ENCODE measurements at places on chromosomes 6 and 20.

DNA sequence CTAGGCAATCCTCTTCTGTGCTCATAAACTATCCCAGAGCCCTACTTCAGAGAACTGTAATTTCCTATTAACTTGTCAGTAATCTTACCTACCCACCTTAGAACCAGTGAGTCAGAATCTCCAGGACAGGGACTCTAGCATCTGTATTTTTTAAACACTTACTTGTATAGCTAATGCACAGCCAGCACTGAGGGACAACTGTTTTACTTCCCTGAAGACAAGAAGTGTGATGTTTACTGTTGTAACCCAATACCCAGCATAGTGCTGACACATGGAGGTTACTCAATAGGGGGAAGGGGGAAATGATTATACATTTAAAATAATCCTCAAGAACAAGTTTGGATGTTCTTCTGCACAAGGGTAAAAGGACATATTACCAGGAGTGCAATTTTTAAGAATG lies 130.8 kb downstream of the BTBD9 start:
- no peak for DNase-seq

- no peak for DNase-seq
Observed at GRCh38 chr20:58898629-58899408, 46.3 kb downstream of the GNAS start.

DNA sequence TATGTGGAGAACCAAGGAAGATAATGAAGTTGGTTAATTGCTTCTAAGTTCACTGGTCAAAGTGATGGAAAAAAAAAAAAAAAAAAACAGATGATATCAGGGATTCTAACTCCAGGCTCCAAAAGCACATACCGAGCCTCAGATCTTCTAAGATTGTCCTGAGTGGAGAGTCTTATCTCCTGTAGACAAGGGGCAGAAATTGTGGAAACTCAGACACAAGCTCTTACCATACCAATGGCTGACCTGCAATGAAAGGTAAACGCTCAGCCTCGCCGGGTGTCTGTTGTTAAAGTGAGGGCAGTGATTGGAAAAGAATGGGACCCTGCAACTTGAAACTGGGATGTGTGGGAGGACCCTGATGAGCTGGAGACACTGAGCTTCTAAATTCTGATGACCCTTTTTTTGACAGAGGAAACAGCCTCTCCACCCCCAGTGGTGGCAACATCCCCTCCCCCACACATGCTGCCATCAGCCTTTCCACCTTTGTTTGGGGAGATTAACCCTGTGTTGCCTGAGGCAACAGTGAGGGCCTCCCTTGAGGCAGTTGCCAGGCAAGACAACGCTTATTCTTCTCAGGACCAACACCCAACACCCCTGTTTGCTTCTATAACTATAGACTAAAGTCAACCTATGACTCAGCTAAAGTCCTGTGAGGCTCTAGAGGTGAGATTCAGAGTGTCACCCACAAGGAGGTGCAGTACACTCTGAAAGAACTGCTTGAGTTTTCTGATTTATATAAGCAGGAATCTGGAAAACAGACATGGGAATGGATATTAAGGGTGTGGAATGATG lies 154.0 kb downstream of the THBS2 start:
- DNase-seq = no peak

- no peak for DNase-seq
Observed at GRCh38 chr6:105814745-105815536, 271.2 kb upstream of the PRDM1 start.

DNA sequence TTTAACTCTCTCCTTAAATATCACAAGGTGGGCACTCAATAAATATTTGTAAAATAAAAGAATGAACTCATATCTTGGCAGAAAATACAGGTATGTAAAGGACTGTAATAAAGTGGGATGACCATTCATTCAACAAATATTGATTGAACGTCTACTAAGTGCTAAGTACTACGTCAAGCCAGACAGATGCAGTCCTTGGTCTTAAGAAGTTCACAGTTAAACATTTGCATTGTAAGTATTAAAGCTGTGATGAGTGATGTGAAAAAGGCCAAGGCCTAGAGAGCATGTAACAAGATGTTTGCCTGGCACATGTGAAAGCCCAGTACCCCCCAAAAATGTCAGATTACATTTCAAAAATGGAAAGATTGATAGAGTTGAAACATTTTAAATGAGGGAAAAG lies 130.1 kb upstream of the TMEM170B start:
- DNase-seq = no peak

DNA sequence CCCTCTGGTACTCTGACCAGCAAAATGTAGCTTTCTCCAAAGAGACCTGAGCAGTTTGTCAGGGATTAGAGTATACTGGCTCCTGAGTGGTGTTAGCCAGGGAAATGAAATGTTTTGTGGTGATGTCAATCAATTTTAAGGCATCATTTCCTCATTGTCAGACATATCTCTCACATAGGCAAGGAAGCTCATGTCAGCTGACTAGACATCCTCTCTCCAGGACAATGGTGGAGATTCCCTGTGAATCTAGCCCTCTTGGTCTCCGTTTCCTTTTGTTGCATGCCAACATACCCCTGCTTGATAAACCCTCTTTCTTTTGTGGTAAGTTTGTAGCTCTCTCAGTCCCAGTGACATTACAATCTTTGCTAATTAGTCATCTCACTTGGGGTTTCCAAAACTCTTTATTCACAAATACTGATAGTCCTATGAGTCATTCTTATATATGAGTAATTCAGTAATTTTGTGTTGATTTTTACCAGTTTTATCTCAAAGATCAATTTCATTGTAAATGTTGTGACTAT lies 135.6 kb upstream of the PTPRK start:
- DNase-seq = peak; percentile 2

DNA sequence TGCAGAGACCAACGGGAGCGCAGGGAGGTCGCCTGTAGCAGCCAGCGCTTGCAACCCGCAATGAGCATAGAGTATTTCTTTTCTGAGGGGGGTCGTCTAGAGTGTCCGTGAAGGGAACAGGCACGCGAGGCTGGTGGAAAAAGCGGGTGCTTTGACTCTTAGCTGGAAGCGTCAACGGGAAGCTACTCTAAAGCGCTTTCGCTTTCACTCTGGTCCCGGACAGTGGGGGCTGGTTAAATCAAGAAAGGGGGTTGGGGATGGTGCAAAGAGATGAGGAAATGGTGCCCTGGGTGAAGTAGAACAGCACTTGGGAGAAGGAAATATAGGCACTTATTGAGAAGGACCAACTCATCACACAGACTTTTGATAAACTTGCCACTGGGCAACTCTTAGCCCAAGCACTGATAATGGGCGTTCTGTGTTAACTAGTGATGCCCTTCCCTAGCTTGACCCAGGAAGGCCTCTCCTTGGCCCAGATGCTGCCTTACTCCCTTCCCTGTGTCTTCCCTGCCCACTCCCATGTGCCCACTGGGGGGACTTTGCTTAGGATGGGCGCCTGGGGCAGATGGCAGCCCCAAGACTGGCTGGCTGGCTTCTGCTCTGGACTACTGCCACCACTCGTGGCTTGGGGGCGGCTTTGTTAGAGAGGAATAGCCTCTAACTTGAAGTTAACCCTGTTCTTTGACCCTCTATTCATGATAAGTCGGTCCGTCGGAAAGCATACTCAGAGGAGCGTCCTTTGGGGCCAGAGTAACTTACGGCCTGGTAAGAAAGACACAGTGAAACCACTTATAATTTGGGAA lies 585 bp downstream of the PSMB9 start:
- DNase-seq = peak; percentile 64

GRCh38 chr6:2186516-2186915 lies 58.9 kb downstream of the GMDS start:
- DNase-seq = no peak

- DNase-seq = no peak
Observed at GRCh38 chr20:40646361-40646760, 42.7 kb downstream of the MAFB start.

GRCh38 chr6:166592821-166593220 lies 6.3 kb upstream of the RAMACL start:
- no peak for DNase-seq

DNA sequence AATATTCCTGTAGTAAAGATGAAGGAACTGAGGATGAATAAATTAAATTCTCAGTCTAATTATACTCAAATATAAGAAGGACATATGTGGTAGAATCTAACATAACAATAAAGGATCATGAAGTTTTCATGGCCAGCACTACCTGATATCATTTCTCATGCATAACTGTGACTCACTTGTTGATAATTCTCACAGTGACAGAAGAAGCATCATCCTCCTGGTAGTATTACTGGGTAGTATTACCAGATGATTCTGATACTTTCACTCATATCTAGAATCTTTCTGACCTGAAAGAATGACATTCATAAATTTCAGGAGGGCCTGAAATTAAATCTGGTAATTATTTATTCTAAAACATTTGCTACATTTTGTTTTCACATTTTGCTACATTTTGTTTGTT lies 1375.0 kb downstream of the EPHA7 start:
- DNase-seq = no peak

DNA sequence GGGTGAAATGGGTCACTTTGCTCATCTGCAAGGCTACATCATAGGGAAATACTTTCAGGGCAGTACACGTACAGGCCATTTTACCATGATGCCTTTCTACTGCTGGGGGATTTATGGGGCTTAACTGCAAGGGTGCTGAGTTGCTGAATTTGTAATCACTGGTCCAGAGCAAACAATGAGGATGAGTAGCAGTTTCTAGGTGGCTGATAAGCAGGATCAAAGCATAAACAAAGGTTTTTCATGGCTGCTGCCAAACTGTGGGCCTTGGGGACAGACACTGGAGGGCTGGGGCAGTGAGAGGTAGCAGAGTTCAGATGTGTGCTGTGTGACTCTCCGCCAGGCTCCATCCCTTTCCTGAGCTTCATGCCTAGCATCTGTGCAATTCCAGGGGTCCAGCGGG lies 68.3 kb downstream of the CNBD2 start:
- DNase-seq = no peak

- DNase-seq = no peak
Observed at GRCh38 chr6:63677282-63677681, 41.7 kb downstream of the PHF3 start.

- no peak for DNase-seq
Observed at GRCh38 chr6:44265722-44266233, 427 bp upstream of the NFKBIE start.

GRCh38 chr6:47934023-47934422 lies 152.2 kb downstream of the OPN5 start:
- DNase-seq = no peak

GRCh38 chr20:57688864-57689263 lies 21.0 kb downstream of the PMEPA1 start:
- no peak for DNase-seq

DNA sequence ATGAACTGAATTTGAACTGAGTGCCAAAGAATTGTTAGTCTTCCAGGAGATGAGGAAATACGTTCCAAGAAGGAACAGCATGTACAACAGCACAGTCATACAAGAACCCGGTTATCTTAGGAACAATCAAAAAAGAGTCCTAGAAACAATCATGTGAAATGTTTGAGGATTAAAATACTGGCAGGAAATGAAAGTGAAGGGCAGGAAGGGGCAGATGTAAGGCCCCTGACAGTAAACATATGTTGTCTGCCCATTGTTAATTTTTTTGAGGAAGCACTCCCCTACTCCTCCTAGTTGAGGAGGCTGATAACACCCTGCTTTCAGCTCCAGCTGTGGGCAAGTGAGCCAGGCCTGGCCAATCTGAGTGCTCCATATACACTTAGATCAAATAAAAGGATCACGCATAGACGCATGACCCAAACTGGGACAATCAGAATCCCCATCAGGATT lies 220.9 kb downstream of the HACE1 start:
- no peak for DNase-seq

DNA sequence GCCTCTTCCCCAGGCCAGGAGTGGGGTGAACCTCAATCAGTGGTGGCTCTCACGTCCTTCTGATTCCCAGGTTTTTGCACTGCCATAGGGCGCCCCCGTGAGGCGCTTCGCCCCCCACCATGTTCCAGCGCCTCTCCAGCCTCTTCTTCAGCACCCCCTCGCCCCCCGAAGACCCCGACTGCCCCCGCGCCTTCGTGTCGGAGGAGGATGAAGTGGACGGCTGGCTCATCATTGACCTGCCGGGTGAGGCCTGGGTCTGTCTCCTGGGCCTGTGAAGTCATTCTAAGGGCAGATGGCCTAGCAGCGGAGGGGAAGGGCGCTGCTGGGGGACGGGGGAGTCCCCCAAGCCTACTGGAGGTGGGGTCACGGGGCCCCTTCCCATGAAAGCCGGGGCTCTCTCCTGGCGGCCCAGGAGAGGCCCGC lies 4.5 kb downstream of the TP53INP2 start:
- peak; percentile 58 for DNase-seq

DNA sequence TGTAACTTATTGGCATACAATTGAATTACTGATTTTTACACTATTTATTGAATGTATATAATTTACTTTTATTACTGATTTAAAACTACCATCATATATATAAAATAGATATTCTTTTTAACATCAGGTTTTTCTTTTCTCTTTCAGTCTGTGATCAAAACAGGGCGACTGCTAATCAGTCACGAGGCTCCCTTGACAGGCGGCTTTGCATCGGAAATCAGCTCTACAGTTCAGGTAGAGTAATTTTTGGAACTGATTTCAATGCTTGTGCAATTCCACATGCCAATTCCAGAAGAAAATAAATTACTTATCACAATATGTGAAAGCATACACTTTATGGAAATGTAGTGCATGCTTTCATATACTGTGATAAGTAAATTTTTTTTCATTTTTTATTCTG lies 166.5 kb downstream of the BCKDHB start:
- no peak for DNase-seq

DNA sequence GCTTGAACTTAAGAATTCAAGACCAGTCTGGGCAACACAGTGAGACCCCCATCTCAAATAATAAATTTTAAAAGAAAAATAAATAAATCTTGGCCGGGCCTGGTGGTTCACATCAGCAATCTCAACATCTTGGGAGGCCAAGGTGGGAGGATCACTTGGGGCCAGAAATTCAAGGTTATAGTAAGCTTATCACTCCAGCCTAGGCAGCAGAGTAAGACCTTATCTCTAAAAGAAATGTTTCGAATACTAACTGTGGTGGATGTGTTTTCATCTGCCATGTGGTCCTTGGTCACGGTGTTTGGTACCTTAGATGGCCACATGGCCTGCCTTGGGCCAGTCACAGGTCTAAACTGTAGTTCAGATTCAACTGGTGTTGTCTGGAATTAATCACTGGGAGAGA lies 5.8 kb downstream of the UBE2C start:
- DNase-seq = no peak

GRCh38 chr6:169409742-169410312 lies 156.2 kb upstream of the THBS2 start:
- no peak for DNase-seq

GRCh38 chr20:31555203-31555775 lies 41.0 kb downstream of the HM13 start:
- no peak for DNase-seq
